WTC11 (cell line): ENCODE measurements at places on chromosomes 5 and 9. TPM values are rescaled to one million over a fixed set of nuclear protein-coding genes. Genes with fewer than 3 reads are reported as not detected.

GRCh38 chr9:112194969-112195431, 19.9 kb upstream of the SUSD1 start:
- DNase-seq = no peak
- H3K4me1 ChIP-seq = peaks cover 16% of the 10 kb centered on the region
- no peaks in the 10 kb centered on the region for H3K27me3 ChIP-seq

DNA sequence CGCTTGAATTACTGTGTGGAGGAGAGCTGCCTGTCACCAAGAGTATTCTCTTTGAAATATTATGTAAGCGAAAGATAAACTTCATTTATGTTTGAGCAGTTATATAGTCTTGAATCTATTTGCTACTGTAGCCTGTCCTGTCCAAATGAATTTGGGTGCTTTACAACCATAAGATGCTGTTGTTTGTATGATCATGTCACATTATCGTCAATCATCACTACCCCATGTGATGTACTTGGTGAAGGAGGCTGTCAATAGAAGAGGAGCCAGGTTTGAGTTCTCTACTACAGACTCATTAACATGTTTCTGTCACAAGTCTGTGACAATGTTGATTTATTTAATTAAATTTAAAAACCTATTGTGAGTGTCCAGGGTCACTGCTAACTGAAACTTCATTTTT, 403.3 kb upstream of the MEF2C start:
- H3K4me1 ChIP-seq = peaks cover 6% of the 10 kb centered on the region; the same call in 1 of the 2 replicates
- H3K27ac ChIP-seq = no peak overlapping the region
- H3K27me3 ChIP-seq = no peaks in the 10 kb centered on the region
- H3K4me3 ChIP-seq = no peak overlapping the region

DNA sequence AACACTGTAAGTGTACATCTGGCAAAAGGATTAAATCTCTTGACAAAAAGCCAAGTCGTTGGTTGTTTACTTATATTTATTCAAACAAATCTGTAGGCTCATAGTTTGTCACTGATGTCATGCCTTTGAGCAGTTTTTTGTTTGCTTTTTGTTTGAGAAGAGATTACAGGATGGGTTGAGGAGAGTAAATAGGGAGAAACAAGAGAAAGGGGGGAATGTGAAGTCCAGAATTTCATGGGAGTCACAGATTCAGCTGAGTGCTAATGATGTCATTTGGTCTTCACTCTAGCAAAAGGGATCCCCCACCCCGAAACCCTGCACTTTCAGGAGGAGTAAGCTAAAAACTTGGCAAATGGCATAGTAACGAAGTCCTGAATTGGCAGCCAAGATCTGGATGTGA, 337.4 kb downstream of the GLIS3 start:
- no peak for DNase-seq
- no peaks in the 10 kb centered on the region for H3K36me3 ChIP-seq
- H3K27ac ChIP-seq = no peak overlapping the region
- no peak overlapping the region for H3K4me3 ChIP-seq
- H3K4me1 ChIP-seq = peaks cover 3% of the 10 kb centered on the region; the same call in 1 of the 2 replicates
- H3K27me3 ChIP-seq = no peaks in the 10 kb centered on the region

GRCh38 chr5:31090467-31090866, 103.0 kb upstream of the CDH6 start:
- peaks cover 13% of the 10 kb centered on the region for H3K4me1 ChIP-seq
- H3K36me3 ChIP-seq = peaks cover 7% of the 10 kb centered on the region
- H3K27ac ChIP-seq = no peak overlapping the region
- no peaks in the 10 kb centered on the region for H3K27me3 ChIP-seq
- H3K4me3 ChIP-seq = no peak overlapping the region

- no peaks in the 10 kb centered on the region for H3K4me1 ChIP-seq
- peaks cover 17% of the 10 kb centered on the region for H3K36me3 ChIP-seq
- H3K4me3 ChIP-seq = no peak overlapping the region
- H3K27ac ChIP-seq = no peak overlapping the region
- DNase-seq = no peak
- no peaks in the 10 kb centered on the region for H3K27me3 ChIP-seq
These were observed 73.5 kb downstream of the COL23A1 start for GRCh38 chr5:178516504-178517235.

GRCh38 chr9:136021872-136022681, 60.9 kb upstream of the UBAC1 start:
- H3K36me3 ChIP-seq = no peaks in the 10 kb centered on the region
- peak overlapping the region; percentile 10 for H3K27ac ChIP-seq
- H3K4me3 ChIP-seq = no peak overlapping the region
- no peaks in the 10 kb centered on the region for H3K27me3 ChIP-seq
- DNase-seq = peak; percentile 19

DNA sequence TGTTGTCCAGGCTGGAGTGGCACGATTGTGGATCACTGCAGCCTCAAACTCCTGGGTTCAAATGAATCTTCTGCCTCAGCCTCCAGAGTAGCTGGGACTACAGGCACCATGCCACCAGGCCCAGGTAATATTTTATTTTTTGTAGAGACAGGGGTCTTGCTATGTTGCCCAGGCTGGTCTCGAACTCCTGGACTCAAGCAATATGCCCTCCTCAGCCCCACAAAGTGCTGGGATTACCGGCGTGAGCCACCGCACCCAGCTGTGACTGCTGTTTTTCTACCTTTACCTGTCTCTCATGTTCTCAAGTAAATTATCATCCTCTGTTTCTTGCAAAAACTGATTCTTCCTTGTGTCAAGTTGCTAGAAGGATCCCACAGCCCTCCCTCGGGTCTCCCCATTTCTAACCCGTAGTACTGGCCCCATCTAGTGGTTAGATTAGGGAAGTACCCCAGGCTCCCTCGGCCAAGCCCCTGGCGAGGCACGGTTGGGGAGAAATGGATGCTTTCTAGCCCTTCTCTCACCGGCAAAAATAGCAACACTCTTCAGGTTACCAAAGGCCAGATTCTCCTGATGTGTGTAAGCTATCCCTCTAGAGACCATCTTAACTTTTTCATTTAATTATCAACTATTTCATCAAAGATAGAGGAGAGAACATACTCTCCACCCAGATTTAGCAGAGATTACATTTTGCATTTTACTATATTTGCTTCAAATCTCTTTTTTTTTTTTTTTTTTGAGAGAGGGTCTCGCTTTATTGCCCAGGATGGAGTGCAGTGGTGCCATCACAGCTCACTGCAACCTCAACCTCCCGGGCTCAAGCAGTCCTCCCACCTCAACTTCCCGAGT, 19.2 kb upstream of the TOR1B start:
- H3K36me3 ChIP-seq = no peaks in the 10 kb centered on the region
- DNase-seq = peak; percentile 84
- H3K4me3 ChIP-seq = no peak overlapping the region
- H3K4me1 ChIP-seq = no peaks in the 10 kb centered on the region
- no peak overlapping the region for H3K27ac ChIP-seq
- H3K27me3 ChIP-seq = no peaks in the 10 kb centered on the region; the same call in 1 of the 2 replicates

DNA sequence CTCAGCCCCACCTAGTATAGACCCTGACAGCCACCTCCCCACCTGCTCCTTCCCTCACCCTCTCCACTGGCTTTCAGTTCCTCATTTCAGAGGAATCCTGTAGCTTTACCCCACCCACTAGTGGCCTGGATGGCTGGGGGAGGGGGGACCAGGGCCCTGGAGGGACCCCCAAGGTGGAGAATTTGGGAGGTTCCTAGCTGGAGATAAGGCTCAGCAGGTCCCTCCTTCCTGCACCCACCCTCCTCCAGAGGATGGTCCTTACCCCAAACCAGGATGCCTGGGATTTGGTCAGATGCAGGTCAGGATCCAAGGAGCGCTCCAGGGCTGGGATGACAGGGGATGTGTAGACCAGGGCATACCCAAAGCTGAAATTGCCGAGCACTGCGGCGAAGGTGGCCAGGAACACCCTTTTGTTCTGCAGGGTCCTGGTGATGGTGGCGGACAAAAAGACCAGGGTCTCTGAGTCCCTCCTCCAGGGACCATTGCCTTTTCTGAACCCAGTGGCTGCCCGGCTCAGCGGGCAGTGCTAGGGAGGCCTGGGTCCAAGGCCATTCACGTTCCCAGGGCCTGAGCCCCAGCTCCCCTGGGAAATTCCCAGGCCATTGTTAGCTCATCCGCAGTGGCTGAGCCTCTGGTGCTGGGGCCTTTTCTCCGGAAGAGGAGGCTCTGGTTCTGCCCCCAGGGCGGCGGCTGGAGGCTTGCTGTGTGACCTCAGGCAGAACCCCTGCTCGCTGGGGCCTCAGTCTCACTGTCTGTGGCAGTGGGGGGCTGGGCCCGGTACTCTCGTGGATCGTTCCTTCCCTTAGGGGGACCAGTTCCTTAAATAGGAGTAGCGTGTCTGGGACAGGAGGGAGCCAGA, 678 bp downstream of the SLC2A6 start:
- peaks cover 3% of the 10 kb centered on the region; the same call in 1 of the 2 replicates for H3K36me3 ChIP-seq
- peaks cover 6% of the 10 kb centered on the region for H3K27me3 ChIP-seq
- H3K27ac ChIP-seq = no peak overlapping the region; the same call in 1 of the 2 replicates
- H3K4me1 ChIP-seq = peaks cover 13% of the 10 kb centered on the region
- peak overlapping the region; percentile 74 for H3K4me3 ChIP-seq

- H3K4me3 ChIP-seq = no peak overlapping the region
- DNase-seq = no peak
- peak overlapping the region; percentile 43; the same call in 1 of the 2 replicates for H3K27ac ChIP-seq
- peaks cover 19% of the 10 kb centered on the region for H3K4me1 ChIP-seq
These were observed 11.3 kb upstream of the MAN2A1 start for GRCh38 chr5:109678447-109678846.

DNA sequence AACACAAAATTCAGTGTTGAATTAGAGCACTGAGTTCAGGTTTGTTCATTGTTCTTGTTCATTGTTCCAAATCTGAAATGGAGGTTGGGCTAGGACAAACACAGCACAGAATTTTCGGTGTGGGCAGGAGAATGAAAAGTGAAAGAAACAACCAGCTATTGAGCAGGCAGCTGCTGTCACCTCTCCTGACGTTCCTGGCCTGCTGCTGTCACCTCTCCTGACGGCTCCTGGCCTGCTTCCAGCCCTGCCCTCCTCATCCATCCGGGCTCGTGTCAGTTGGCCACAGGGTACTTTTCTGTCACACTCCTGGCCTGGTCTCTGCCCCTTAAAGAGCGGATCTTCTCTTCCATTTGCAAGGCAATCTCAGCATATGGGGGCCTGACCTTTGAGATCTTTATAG, 45.2 kb upstream of the CKMT2 start:
- no peak overlapping the region for H3K4me3 ChIP-seq
- H3K27me3 ChIP-seq = no peaks in the 10 kb centered on the region
- H3K36me3 ChIP-seq = no peaks in the 10 kb centered on the region
- no peak overlapping the region for H3K27ac ChIP-seq

- DNase-seq = no peak
- peaks cover 3% of the 10 kb centered on the region; the same call in 1 of the 2 replicates for H3K36me3 ChIP-seq
- H3K27ac ChIP-seq = no peak overlapping the region
These were observed 6.7 kb downstream of the SLCO4C1 start for GRCh38 chr5:102289251-102289899.

DNA sequence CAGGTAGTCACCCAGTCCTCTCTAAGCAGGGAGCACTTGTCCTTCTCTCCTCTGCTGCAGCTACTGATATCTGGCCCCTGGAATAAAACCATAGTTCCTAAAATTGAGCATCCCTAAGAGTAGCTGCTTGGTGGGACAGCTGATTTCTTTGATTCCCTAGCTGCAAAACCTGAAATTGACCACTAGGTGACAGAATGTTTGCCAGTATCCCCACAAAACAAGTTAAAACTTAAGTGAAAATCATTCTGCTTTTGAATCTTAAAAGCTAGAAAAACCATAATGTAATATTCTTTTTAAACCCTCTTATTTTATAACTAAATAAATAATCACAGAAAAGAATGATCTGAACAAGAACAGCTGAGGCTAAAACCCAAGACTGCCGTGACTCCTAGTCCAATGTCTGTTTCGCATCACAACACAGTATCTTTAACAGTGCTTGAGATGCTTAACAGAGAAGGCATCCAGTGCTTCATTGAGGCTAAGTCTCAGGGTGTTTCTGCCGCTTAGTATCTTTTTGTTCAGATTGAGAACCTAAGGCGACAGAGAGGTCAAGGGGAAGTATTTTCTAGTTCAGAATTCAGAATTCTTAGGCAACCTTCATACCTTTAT, 24.4 kb upstream of the TAL2 start:
- no peak overlapping the region for H3K4me3 ChIP-seq
- no peaks in the 10 kb centered on the region for H3K4me1 ChIP-seq
- H3K27ac ChIP-seq = no peak overlapping the region
- no peaks in the 10 kb centered on the region for H3K27me3 ChIP-seq

Gene KCNN2
- 11.9 to 13.1 TPM (median 12.0 TPM) in 3 replicates for total RNA-seq

Gene DENND1A
- 22.4 to 23.5 TPM (median 23.1 TPM) in 3 replicates for total RNA-seq

Gene DMGDH
- 0.21 to 0.37 TPM (median 0.35 TPM) in 3 replicates for total RNA-seq
